ENCODE measurements at places on chromosomes 6 and 20.
A peak's percentile ranks its signal among the peaks of the same experiment; 100 is the strongest.

DNA sequence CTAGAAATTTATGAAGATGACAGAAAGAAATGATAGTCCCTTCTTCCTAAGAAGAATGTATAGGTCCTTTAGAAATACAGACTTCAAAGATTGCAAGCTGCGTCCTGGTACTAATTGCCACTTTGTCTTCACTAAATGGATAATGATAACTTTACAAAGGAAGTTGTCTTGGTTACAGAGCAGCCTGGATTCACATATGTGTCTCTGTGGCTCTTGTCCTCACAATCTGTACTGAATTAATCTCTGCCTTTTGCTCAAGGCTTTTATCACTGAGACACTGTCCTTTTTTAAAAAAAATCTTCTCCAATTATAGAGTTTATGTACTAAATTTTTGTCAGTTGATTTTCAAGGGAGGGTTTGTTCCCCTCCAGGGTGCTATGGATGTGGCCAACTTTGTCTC, 17.5 kb upstream of the MRAP2 start:
- DNase-seq, result no peak

GRCh38 chr6:116954335-116954734, 77.3 kb downstream of the RFX6 start:
- no peak for DNase-seq

DNA sequence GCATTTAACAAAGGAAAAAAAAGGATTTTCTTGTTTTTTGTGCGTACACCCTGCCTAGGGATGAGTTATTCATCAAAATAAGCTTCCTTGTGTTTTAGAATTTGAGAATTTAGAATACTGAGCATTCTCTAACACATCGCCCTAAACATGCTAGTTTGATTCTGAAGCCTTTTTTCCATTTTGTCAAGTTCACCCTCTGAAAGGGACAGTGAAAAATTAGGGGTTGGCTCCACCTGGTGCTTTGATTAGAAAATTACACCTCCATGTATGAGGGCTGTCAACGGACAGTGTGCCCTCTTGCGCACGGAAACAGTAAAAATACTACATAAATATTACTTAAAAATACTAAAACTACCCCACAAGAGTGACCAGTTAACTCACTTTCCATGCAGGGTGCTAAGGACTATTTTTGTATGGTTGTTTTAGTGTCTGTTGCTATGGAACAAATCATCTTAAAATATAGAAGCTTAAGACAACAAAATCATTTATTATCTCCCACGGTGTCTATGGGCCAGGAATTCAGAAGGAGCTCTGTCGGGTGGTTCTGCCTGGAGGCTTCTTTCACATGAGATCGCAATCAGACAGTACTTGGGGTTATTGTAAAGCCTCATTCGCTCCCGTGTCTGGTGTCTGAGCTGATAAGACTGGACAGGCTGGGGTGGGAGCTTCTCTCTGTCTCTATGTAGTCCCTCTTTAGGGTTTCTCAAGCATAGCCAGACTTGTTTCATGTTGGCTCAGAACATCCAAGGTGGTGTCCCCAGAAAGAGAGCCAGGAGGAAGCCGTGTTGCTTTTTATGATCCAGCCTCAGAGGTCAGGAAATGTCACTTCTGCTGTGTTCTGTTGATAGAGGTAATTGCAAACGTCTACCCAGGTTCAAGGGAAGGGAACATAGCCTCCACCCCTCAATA, 41.1 kb upstream of the TMEM170B start:
- DNase-seq, result peak; percentile 83

GRCh38 chr6:9186148-9186547, 750.8 kb upstream of the SLC35B3 start:
- no peak for DNase-seq

DNA sequence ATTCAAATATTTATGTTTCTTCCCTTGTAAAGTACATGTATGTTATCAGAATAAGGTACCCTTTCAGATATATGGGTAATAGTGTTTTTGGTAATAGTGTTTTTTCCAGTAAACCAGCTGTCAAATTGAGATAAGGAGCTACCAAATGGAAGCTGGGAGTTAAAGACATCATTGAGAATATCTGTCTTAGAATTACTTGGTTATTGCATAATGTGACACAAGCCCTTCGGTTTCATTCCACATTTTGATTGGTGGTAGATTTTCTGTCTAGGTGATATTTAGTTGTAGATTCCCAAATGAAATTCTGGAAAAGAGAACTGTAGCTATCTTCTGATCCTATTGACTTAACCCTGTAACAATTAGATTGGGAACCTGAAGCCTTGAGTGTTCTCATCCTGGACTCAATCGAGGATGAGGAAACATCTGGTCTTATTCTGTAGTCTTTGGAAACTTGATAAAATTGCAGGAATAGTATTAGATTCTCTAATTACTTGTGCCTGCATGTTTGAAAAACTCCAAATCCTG, 75.1 kb upstream of the SYNJ2 start:
- DNase-seq, result no peak

DNA sequence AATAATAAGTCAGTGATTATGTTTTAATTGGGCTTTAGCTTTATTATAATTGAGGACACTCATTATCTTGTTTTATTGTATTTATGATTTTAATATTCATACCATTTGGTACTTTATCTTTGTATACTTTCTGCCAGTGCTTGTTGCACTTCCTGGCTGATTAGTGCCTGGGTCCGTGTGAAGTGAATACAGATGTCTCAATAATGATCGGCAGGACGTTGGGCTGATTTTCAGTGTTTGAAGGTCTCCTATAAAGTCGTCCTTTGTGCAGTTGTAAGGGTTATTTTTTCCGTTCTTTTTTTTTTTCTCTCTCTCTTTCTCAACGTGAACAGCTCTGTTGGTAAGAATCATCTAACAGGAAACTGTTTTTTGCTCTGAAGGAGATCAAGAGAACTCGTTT, 450.0 kb upstream of the POU3F2 start:
- DNase-seq, result no peak

- DNase-seq, result no peak
Measured at GRCh38 chr6:156854466-156855161, 77.4 kb downstream of the ARID1B start.
